ENCODE measurements at places on chromosomes 1 and 21.

DNA sequence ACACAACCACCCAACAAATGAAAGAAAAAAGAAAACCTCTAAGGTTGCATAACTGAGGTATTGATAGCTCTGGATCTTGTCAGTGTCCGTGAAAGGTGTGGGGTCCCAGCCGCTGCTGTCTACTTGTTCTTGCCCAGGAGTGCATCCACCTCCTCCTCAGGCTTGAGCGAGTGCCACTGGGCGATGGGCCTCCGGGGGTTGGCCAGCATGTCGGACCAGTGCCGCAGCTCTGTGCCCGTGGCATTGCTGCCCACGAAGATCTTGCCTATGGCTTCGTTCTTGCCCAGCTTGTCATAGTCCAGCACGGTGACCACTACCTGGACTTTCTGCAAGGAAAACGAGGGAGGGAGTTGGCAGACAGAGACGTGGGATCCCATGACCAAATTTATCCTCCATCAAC lies 113.6 kb downstream of the SYT2 start:
- DNase-seq: no peak

DNA sequence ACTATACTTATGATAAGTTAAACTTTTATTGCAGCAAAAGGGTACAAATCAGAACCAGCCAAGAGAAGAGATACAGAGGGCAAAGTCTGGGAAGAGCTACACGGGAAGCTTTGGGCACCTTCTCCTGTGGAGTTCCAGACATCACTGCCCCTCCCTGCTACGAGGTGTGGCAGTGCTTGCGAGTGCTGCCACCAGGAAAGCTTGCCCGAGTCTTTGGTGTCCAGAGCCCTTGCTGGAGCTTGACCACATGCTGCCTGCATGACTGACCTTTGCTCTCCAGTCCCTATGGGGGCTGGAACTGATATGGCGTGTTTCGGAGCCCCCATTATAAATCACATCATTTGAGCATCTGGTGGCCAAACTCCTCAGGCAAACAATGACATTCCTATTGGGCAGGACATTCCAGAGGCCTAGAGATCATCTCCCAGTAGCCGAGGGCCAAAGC lies 23.4 kb downstream of the PLEKHO1 start:
- no peak for DNase-seq

DNA sequence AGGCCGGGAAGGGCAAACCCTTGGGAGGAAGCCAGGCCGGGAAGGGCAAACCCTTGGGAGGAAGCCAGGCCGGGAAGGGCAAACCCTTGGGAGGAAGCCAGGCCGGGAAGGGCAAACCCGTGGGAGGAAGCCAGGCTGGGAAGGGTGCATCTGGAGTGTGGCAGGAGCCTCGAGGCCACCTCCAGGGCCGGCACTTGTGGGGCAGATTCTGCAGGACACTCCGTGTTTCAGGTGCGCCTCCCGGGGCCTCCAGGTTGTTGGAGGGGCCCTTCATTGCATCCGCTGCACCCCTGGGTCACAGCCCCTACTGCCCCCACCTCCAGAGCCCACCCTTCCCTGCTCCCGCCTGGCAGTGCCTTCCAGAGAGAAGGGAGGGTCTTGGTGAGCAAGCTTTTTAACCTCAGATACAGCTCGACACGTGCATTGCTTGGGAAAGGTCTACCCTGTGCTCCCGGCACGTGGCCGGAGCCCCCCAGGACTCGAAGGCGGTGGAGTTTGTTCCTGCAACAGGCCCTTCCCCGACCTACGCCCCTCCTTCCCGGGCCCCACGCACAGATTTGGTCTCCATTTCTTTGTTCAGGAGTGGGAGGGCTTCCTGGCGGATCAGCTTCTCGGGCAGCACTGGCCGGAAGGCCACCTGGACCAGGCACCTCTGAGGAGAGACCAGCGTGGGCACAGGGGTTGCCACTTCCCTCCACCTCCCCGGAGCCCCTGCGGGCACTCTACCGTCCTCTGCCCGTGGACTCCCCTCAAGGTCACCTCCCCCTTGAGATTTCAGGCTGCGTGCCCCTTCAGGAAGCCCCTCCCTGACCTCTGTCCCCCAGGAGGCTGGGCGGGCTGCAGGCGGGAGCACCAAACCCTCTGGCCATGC lies 9.4 kb upstream of the TMEM52 start:
- no peak for DNase-seq

DNA sequence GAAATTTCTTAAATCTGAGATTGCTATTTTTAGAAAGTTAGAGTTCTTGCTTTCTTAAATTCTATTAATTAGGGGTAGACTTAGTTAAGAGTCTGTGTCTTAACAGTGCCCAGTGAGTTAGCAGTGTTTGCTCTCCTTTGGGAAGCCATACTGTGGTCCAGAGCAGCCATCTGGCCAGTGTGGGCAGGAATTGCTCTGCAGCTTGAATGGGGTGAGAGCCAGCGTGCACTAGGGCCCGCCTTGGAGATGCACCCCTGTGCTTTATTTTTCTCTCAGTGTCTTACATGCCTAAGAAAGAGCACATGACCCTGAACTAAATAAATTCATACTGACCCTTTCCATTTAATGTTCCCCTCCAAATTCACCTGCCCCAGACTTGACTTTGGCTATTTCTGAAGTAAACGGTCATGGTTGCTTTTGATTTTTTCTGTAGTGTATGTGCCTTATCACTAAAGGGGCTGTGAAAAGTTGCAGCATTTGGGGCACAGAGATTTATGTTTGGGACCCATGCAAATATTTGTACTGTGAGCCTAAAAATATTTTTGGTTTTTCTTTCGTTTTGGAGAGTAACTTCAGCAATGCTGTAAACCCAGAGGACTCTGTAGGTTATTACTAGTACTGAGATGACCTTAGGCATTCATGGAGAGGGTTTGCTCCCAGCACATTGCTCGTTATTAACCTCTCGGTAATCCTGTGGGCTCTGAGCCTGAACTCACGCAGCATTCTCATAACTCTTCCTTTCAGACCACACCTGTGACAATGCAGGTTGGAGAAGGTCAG lies 21.3 kb upstream of the KCNQ4 start:
- no peak for DNase-seq

- DNase-seq: peak; percentile 93
Observed at GRCh38 chr21:45421071-45421845, 16.3 kb downstream of the COL18A1 start.

GRCh38 chr1:209600541-209600940 lies 17.0 kb downstream of the CAMK1G start:
- DNase-seq: no peak

- peak; percentile 8 for DNase-seq
Observed at GRCh38 chr1:213474054-213474453, 423.0 kb downstream of the RPS6KC1 start.

- DNase-seq: no peak
Observed at GRCh38 chr21:32708069-32708468, 19.7 kb downstream of the SYNJ1 start.

DNA sequence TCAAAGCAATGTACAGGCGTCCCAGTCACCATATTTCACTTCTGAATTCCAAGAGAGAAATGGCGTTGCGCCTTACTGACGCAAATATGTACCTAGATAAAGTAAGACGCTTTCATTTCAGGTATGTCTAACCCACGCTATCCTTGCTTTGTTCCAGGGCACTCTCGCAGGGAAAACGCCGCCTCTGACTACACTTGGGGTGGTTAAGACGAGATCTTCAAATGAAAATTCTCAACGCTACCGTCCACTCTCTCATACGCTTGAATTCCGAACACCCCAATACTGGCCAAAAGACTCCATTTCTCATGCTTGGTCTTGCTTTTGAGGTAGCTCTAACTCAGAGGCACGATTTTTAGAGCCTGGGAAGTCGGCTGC lies 736 bp upstream of the ZMPSTE24 start:
- no peak for DNase-seq

DNA sequence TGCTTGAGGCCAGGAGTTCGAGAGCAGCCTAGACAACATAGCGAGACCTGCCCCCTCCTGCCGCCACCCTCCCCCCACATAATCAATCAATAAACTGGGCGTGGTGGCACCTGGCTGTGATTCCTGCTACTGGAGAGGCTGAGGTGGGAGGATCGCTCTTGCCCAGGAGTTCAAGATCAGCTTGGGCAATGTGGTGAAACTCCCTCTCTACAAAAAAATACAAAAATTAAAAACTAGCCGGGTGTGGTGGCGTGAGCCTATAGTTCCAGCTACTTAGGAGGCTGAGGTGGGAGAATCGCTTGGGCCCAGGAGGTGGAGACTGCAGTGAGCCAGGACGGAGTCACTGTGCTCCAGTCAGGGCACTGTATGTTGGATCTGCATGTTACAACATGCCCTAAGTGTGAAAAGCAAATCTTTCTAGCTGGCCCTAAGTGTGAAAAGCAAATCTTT lies 7.0 kb upstream of the MDM4 start:
- DNase-seq: no peak

- DNase-seq: no peak
Observed at GRCh38 chr1:228142155-228142691, 2.1 kb downstream of the GUK1 start.

GRCh38 chr1:229380536-229381160 lies 37.8 kb upstream of the CCSAP start:
- DNase-seq: no peak

- DNase-seq: no peak
Observed at GRCh38 chr1:55717111-55717510, 501.9 kb upstream of the USP24 start.

- no peak for DNase-seq
Observed at GRCh38 chr21:37682966-37683365, 233.3 kb downstream of the KCNJ6 start.

GRCh38 chr1:29603622-29604021 lies 367.3 kb downstream of the PTPRU start:
- DNase-seq: no peak

DNA sequence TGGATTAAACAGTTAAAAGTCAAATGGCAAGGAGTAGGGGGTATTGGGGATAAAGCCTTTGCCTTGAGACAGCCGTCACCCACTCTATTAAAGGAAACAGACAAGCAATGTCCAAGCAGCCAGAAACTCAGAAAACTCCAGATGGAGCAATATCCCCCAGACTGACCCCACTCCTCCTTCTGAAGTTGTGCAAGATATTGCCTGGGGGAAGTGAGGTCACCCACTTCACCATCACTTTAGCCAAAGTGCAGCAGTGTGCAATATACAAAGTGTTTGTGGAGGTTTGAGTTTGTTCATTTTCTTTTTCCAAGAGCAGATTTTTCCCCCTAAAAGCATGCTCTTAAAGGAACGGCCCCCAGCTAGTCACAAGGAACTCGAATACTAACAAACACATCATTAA lies 125.1 kb downstream of the ETS2 start:
- no peak for DNase-seq

DNA sequence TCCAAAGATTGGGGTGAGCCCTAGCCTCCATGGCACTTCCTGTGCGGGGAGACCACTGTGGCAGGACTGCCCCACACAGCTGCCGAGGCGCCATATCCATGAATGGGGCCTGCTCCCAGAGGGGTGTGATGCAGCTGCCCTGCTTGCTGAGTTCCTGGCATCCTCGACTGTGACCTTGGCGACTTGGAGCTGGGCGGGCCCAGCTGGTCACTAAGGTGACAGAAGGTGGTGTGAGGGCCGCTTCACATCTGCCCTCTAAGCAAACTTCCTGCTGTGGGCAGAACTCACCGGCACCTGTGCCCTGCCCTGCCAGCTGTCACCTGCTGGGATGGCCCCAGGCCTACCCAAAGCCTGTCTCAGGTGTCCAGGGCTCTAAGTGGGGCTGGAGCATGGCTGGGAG lies 9.0 kb downstream of the TMEM61 start:
- no peak for DNase-seq

- no peak for DNase-seq
Observed at GRCh38 chr21:44295163-44295573, 4.7 kb upstream of the PFKL start.

DNA sequence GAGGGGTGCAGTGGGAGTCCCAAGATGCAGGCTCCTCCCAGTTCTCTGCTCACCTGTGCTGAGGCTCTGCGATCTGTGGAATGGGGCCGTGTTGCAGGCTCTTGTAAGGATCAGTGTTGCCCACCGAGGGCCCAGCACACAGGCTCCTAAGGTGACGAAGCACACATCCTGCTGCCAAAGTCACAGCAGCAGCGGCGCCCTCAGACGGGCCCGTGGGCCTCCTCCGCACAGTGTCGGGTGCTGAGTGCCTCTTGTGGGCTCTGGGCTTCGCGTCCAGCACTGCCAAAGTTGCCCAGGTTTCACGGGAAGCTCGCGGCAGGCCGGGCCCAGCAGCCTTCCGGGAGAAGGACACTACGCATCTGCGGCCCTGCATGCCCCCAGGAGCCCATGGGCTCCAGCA lies 72.1 kb upstream of the ABCG1 start:
- no peak for DNase-seq

GRCh38 chr1:57424231-57425027 lies 569 bp upstream of the DAB1 start:
- DNase-seq: no peak

DNA sequence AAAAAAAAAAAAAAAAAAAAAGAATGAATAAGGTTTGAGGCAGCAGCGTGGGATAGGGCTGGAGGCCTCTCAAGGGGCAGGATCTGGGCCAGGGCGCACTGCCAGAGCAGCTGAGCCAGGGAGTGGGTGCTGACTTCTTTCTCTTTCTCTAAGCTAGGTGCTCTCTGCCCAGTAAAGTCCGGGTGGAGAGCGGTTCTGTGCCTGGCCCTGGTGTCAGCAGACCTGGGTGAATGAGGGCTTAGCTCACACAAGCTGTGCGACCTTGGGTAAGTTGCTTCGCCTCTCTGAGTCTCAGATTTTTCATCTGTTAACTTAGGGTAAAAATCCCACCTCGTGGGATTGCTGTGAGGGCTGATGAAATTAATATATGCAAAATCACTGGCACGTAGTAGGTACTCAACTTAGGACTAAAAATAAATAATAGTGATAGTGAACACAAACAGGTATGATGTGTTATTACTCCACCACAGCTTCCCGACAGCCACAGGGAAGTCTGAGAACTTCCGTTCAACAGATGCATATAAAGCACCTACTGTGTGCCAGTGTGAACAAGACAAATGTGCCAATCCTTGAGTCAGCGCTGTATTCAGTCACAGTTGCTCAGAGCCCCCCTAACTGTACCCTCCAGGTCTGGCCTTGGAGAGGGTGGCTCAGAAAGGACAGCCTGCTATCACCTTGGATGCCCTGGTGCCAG lies 2.0 kb upstream of the FAM131C start:
- DNase-seq: peak; percentile 93

DNA sequence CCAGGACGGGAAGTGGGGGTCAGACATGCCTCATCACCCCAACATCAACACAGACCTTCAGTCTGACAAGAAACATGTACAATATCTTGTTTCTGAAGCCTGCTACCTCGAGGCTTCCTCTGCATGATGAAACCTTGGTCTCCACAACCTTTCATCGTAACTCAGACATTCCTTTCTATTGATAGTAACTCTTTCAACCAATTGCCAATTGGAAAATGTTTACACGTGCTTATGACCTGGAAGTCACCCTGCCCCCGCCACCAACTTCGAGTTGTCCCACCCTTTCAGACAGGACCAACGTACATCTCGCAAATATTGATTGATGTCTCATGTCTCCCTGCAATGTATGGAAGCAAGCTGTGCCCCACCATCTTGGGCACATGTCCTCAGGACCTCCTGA lies 159.5 kb downstream of the ETS2 start:
- no peak for DNase-seq

DNA sequence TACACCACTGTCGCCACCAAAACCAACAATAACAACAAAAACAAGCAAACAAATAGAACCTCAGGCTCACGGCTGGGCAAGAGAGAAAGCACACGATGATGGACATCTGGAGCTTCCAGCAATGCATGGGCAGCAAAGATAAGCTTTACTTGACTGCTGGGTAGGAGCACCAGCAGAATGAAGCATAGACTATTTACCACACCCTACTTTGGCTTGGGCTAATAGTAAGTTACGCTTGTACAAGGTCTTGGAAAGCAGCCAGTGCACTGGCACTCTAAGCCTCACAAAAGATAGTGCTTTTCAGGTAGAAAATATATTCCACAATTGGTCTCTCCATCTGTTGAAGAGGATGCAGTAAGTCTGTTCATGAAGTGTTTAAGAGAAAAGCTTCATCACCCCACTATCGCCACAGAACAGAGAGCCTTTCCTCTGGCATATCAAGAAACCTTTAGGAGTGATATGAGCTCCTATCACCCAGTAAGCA lies 13.6 kb downstream of the ADIPOR1 start:
- no peak for DNase-seq
